ENCODE measurements at places on chromosomes 5 and 9.
A peak's percentile ranks its signal among the peaks of the same experiment; 100 is the strongest.

GRCh38 chr5:50564079-50564478 is 102.4 kb upstream of the PARP8 start:
- no peak for DNase-seq

- no peak for DNase-seq
Observed at GRCh38 chr5:16946725-16947124, 10.6 kb upstream of the MYO10 start.

- no peak for DNase-seq
Observed at GRCh38 chr5:38926121-38926520, 80.3 kb downstream of the OSMR start.

DNA sequence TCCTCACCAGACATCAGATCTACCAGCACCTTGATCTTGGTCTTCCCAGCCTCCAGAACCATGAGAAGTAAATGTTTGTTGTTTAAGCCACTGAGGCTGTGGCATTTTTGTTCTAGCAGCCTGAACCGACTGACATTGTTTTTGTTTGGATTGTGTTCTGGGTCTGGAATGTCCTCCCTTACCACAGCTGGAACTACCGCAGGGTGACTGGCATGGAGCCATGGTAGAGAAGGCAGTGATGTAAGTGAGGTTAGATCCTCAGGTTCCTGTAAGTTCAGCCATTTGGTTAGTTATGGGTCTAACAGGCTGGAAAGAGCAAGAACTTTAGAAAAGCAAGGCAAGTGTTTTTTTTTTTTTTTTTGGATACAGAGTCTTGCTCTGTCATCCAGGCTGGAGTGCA is 209.3 kb downstream of the DAB2IP start:
- DNase-seq, result no peak

- no peak for DNase-seq
Observed at GRCh38 chr5:155735388-155735787, 591.6 kb upstream of the SGCD start.

- DNase-seq, result no peak
Observed at GRCh38 chr9:134815435-134816214, 65.0 kb upstream of the FCN2 start.

GRCh38 chr9:18441261-18441660 is 32.7 kb upstream of the ADAMTSL1 start:
- no peak for DNase-seq

- DNase-seq, result no peak
Observed at GRCh38 chr9:35274993-35275392, 113.2 kb downstream of the UNC13B start.

- DNase-seq, result peak; percentile 73
Observed at GRCh38 chr9:133690081-133690561, 48.0 kb downstream of the SARDH start.

GRCh38 chr9:130423272-130423671 is 21.5 kb upstream of the ASS1 start:
- DNase-seq, result peak; percentile 63

DNA sequence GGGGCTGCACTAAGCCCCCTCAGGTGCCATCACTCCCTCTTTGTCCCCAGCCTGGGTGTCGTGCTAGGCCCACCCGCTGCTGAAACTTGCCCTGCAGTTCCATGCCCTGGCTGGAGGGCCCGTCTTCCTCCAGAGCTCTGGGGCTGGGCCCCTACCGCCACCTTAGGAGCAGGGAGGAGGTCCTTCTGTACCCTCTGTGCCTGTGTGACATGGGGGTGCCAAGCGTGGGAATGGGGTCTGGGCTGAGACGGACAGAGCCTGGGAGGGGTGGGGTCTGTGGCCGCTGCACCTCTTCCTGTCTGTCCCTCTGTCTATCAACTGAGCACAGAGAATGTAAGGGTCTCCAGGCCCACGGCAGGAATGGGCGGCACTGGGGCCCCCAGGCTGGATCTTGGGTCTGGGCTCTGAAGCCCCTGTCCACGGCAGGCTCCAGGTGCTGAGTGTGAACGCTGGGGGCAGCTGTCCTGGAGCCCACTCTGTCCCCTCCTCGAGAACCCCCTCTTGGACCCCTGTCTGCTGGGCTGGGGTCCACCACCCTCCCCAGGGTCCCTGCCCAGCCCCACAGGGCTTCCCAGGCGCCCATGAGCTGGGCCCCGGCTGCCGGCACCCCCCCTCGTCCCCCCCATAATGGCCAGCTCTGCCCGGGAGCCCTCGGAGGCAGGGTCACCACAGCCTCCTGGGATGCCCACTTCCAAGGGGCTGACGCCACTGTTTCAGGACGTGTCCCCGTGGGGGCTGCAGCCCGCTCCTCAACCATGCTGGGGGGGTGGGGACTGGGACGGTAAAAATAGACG is 15.8 kb upstream of the NRARP start:
- DNase-seq, result no peak

Data from lung (tissue), 17 donors.